ENCODE measurements at places on chromosomes 4 and X. TPM values are rescaled to one million over a fixed set of nuclear protein-coding genes. Genes with fewer than 3 reads are reported as not detected.

The ZNF732 gene
- 2.5 TPM for total RNA-seq

The COL4A5 gene
- total RNA-seq = 119 TPM

The IL1RAPL2 gene
- total RNA-seq = 3.0 TPM

The SULT1E1 gene
- 41.4 TPM for total RNA-seq

The PPP1R2C gene
- total RNA-seq = not detected

DNA sequence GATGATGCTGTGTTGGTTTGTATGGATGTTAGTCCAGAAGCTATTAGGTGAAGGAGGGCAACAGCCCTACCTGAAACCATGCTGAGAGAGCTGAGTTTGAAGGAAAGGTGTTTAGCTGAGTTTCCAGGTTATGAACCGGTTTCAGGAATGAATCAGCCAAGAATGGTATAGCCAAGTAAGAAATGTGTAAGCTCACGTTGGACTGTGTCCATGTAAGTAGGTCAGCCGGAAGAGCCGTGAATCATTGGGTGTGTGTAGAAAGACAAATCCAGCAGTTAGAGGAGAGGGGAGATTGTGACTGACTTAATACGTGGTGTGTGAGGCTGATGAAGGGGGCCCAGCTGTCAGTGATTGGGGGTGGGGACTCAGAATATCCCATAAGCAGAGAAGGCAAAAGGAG, 77.2 kb upstream of the SPIN4 start:
- no peak for DNase-seq

GRCh38 chr4:20992002-20992401, 291.7 kb downstream of the PACRGL start:
- no peak for DNase-seq

- no peak for DNase-seq
These were observed 27.9 kb upstream of the BBS7 start for GRCh38 chr4:121898150-121898549.

- DNase-seq = no peak
These were observed 365.8 kb upstream of the DIPK2B start for GRCh38 chrX:45566456-45566855.

GRCh38 chr4:94650690-94651089, 107.1 kb upstream of the BMPR1B start:
- DNase-seq = no peak

DNA sequence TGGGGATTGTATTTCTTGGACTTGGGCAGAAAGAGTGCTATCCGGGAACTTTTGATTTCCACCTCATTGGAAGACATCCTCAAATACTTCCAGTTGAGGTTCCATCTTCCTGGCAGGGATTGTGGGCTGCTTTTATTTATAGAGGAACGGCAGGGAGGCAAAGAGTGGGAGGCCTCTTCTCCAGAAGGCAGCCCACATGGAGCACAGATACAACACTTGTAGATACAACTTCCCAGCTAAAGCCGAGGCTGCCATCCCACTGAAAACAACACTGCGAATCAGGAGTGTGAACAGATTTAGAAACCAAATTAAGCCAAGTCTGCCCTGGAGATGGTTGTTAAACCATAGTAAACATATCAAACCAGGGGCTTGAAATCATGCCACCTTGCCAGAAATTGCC, 212.8 kb upstream of the PPARGC1A start:
- DNase-seq = no peak

DNA sequence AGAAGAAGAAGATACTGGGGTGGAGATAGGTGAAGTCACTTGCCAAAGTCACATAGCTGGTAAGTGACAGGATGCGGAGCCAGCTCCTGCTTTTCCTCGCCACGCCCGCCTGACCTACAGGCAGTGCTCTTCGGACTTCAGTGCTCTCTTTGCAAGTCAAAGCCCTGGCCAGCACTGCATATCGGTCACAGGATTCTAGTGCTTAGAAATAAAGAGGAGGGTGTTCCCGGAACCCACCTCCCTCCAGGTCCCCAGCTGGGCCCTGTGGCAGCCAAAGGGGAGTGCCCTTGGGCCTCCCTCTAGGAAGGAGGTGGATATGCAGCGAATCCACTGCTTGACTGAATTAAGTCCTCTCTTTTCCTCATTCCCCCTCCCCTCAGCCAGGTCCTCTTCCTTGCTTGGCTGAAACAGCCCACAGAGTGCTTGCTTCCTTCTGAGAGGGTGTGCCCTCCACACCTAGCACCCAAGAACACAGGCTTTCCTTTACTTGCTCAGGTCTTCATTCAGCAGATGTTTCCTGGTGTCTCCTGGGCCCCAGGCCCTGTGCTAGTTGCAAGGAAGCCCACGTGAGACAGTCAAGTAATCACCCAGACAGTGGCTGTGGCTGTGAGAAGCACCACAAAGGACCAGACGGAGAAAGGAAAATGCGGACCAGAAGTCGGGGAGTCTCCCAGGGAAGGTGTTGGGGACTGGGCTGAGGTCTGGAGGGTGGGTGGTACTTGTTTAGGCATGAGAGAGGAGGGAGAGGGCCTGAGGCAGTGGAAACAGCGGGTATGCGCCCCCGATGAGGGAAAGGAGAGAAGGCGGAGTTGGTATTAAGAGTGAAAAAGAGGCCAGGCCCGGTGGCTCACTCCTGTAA, 14.0 kb upstream of the HMGB3 start:
- no peak for DNase-seq

DNA sequence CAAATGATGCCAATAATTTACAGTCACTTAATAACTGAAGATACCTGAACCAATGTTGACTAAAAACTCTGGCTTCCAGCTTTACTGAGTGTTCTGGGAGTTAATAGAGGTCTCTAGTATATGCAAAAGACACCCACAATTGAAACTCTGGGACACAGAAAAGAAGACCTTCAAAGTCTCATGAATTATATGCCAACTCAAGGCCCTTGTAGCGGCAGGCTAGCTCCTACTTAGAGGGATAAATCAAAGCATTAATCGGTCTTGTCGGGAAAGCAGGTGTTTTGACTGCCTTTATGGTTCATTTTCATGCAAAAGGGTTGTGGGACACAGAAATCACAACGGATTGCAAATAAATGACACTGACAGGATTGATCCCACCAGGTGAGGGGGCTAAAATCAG, 55.9 kb downstream of the PCDH18 start:
- no peak for DNase-seq

DNA sequence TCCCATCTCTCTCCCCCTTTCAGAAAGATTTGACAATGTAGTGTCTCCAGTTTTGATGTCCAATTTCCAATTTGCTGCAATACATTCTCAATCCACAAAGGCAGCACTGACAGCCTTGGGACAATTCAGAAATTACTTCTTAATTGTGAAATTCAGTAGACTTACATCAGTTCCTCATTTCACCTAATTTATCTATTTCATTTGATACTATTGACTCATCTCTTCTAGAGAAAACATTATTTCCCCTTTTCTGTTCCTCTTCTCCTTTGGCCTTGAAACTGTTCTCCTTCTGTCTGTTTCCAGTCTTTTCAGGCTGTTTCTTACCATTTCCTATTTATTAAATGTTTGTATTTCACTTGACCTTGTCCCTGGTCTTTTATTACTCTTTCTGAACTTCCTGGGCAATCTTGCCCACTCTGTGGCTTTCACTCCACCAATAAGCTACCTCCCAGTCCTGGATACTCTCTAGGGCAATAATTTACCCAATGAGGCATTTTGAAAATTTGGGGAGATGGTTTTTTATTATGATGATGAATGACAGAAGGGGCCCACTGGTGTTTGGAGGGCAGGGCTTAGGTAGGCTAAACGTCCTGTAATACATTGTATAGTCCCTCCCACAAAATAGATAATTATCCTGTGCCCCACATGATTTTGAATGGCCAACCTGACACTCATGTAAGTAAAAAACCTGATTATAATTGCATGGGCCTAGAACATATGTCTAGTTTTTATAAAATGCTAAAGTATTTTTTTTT, 498.0 kb upstream of the BOD1L1 start:
- no peak for DNase-seq

Data from spinal cord (tissue), 10 donors.